GM04503 (cell line): ENCODE measurements at places on chromosomes 4 and X.

DNA sequence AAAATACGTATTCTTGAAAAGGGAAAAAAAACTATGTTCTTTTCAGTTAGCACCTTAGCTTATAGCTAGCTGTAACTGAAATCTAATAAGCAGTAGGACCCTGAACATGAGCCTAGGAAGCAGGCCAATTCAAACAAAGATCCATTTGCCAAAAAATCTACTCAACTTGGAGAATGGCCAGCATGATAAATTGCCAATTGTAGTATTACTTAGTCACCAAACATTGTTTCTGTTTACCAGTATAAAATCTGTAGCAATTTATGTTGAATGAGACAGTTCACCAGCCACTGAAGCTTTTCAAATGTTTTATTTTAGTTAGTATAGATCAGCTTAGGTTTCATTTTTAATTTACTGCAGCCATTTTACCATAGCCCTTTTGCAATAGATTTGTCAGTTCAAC is 323.6 kb upstream of the DIPK2B start:
- no peak for DNase-seq

DNA sequence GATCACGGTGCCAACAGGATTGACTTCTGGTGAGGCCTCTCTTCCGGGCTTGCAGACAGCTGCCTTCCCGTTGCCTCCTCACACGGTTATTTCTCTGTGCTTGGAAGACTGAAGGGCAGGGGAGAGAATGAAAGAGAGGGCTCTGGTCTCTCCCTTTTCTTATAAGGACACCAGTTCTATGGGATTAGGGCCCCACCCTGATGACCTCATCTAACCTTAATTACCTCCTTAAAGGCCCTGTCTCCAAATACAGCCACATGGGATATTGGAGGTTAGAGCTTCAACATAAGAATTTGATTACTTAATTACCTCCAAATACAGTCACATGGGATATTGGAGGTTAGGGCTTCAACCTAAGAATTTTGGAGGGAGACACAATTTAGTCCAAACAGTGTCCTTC is 46.5 kb downstream of the EVC start:
- DNase-seq, result no peak

DNA sequence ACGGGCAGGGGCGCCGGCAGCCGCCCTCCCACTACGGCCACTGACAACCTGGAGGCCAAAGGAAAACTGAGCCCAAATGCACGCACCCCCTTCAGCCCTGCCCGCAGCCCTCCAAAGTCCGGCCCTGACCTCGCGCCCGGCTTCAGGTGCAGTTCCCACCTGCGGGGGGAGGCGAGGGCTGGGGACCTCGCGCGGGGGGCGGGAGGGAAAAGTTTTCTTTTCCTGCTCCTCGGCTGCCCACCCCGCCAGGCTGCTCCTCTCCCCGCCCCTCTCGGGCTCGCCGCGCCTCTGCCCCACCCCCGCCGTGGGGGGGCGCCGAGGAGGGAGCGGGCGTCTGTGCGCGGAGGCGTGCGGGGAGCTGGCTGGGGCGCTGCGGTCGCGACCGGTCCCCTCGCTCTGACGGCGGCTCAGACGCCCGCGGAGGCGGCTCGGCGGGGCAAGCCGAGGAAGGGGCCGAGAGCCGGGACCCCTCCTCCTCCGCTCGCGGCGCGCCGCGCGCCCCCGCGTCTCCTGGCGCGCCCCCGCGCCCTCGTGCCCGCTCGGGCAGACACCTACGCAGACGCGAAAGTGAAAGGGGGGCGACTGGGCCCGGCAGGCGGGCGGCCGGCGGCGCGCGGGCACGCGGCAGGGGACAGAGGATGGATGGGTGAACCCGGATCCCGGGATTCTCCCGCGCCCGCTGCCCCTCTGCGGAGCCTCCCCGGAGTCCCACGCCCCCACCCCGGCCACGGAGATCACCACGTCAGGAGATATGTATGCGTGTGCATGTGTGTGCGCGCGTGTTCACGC is 3.1 kb upstream of the NR3C2 start:
- DNase-seq, result no peak

- no peak for DNase-seq
Measured at GRCh38 chrX:13540602-13541001, 28.8 kb upstream of the EGFL6 start.

- DNase-seq, result no peak
Measured at GRCh38 chr4:97548943-97549583, 594.2 kb downstream of the STPG2 start.

GRCh38 chrX:70454441-70455365 is 10.1 kb downstream of the DLG3 start:
- no peak for DNase-seq

GRCh38 chr4:56410247-56411062 is 23.2 kb upstream of the AASDH start:
- DNase-seq, result peak; percentile 97

DNA sequence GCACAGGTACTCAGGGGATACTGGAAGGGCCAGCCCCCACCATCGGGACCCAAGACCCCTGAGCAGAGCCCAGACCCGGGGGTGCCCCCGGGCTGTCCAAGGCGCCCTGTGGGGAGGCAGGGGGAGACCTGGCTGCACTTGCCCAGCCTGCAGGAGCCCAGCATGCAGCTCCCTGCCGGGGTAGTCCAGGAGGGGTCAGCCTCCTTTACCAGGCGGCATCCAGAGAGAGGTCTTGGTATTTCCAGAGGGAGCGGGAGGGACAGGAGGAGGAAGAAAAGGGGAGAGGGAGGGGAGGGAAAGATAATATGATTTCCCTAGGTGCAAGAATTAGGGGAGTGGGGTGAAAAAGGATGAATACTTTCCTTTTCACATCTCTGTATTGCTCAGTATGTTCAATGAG is 97.5 kb downstream of the ABLIM2 start:
- DNase-seq, result no peak

DNA sequence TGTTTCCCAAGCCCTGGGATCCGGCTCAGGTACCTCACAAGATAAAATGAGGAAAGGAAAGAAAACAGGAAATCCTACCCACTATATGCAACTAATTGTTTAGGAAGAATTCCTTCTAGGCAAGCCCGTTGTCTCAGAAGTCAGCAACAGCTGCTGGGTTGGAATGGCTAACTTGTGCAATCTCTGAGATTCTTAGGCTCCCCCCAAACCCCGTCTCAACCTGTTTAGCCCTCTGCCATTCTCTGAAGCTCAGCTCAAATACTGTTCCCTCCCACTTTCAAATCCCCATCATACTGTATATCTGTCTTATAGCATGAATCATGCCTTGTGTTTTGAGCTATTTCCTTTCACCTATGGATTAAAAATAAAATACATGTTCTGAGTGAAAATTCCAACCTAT is 28.9 kb downstream of the STARD8 start:
- no peak for DNase-seq

DNA sequence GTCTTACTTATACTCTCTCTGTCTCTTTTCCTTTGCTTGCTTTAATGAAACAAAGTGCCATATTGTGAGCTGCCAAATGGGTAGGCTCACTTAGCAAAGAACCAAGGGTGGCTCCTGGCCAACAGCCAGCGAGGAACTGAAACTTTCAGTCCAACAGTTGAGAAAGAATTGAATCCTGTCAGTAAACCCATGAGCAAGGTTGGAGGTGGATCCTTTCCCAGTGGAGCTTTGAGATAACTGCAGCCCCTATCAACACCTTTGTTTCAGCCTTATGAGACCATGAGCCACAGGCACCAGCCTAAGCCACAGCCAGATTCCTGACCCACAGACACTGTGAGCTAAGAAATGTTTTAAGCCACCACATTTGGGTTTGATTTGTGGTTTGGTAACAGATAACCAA is 362.2 kb downstream of the PDGFC start:
- no peak for DNase-seq

GRCh38 chr4:52550186-52550585 is 108.9 kb downstream of the USP46 start:
- no peak for DNase-seq

GRCh38 chr4:16717266-16717970 is 181.0 kb downstream of the LDB2 start:
- DNase-seq, result no peak

- DNase-seq, result no peak
Measured at GRCh38 chr4:15898902-15899301, 39.6 kb downstream of the FGFBP1 start.

DNA sequence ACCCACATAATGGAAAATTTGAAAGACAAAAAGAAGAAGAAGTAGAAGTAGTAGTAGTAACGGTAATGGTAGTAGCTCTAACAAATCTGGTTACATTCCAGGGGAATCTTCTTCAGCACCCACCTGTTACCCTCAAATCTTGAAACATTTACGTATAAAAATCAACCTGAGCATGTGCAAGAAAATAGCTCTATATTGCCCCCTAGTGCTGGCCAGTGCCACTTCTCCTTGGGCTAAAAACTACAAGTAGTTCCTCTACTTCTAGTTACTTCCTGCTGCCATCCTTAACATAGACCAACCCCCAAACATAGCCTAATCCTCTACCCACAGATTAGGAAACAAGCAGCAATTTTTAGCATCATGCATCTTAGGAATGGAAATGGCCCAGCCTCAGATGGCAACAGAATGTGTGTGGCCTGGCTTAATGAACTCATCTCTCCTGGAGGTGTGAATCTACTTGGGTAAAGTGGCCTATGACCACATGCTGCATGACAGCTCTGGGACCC is 3.1 kb downstream of the PDGFC start:
- DNase-seq, result peak; percentile 71

- DNase-seq, result no peak
Measured at GRCh38 chr4:105509291-105509690, 35.4 kb upstream of the PPA2 start.

- no peak for DNase-seq
Measured at GRCh38 chr4:89008166-89008565, 48.8 kb downstream of the FAM13A start.

- no peak for DNase-seq
Measured at GRCh38 chr4:40314951-40315350, 20.2 kb upstream of the CHRNA9 start.

GRCh38 chr4:34362654-34363053 is 1881.7 kb downstream of the ARAP2 start:
- DNase-seq, result no peak

- no peak for DNase-seq
Measured at GRCh38 chr4:176709417-176709816, 83.3 kb downstream of the VEGFC start.

- DNase-seq, result no peak
Measured at GRCh38 chr4:52926196-52926974, 64.3 kb downstream of the RASL11B start.

DNA sequence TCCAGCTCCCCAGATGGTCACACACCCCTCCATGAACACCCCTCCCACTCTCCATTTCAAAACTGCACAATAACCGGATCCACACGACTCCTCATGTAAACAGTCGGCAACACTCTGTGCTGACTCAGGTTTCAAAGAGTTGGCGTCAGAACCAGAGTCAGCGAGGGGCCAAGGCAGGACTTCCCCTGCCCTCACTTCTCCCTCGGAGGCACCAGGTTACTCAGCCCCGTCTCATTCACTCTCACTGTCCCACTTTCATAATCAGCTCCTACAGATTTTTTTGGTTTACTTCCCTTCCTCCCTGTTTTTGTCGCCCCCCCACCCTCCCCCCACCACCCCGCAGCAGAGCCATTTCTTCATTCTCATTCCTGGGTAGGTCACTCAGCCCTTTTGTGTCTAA is 2.7 kb upstream of the TIMP1 start:
- DNase-seq, result no peak

DNA sequence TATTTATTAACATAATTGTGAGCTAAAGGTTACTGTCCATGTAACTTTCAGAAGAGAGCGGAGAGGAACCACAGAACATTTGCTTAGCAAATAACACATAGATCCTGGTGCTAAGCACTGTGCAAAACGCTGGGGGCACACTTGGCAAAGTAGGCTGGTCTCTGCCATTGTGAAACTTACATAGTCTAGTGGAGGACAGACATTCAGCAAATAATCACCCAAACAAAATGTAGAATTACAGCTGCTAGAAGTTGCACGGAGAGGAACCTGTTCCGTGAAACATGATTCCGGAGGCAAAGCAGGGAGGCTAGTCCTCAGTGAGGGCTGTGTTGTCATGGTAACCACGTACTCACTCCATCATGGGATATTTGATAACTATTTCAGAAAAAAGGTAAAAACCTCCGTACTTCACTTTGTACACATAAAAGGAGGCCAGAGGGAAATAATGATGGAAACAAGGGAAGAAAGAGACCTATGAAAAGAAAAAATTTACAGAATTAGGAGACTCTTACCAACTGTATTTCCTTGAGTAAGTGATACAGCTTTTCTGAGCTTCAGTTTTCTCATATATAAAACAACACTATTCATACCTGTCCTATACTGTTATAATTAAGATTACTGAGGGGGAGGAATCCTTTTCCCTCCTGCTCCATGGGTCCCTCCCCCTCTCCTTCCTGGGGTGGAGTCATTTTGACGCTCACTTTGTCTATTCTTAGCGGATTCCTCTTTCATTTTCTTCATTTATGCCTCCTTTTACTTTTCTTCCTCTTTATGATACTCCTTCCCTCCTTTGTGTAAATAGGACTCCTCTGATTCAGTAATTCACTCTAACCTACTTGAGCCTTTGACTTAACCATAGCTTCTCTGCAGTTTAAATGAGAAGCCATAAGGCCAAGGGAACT is 825 bp upstream of the RASGEF1B start:
- no peak for DNase-seq

- DNase-seq, result no peak
Measured at GRCh38 chr4:91089178-91089577, 962.0 kb downstream of the CCSER1 start.

DNA sequence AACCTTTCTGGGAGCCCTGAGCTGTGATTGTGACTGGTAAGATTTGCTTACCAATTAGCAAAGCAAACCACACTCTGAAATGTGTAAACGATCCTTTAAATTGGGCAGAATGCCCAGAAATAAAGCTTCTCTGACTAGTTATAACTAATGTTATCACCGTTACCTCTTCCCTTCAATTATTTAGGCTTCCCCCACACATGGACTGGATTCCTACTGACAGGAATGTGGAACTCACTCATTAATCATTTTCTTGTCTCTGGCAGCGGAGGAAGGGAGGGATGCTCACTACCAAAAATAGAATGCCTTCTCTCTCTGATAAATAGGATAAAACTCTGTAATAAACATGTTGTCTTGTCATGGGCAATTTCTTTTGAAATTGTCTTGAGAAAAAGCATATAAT is 25.3 kb upstream of the NWD2 start:
- no peak for DNase-seq

GRCh38 chr4:60879135-60879701 is 320.9 kb upstream of the ADGRL3 start:
- no peak for DNase-seq

- DNase-seq, result no peak
Measured at GRCh38 chrX:63475200-63475599, 124.1 kb upstream of the SPIN4 start.

DNA sequence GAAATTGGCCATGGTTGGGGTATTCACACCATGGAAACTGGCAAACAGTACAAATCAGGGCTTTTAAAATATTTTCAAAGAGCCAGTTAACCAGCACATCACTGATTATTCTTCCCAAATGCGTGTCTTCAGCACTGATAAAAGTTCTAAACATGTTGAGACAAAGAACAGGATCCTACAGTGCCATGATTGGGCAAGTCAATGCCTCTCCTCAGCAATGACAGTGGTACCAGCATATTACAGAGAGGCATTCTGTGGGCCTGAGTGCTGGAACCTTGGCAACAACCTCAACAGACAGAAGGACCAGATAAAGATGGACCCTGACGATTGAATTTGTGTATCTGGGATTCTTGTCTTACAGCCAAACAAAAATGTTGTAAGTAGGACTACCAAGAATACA is 108.9 kb downstream of the EFHC2 start:
- no peak for DNase-seq
